ENCODE measurements at places on chromosomes 6 and 20.
A peak's percentile ranks its signal among the peaks of the same experiment; 100 is the strongest.

GRCh38 chr6:73610444-73611275, 43.1 kb downstream of the SLC17A5 start:
- DNase-seq: peak; percentile 36

DNA sequence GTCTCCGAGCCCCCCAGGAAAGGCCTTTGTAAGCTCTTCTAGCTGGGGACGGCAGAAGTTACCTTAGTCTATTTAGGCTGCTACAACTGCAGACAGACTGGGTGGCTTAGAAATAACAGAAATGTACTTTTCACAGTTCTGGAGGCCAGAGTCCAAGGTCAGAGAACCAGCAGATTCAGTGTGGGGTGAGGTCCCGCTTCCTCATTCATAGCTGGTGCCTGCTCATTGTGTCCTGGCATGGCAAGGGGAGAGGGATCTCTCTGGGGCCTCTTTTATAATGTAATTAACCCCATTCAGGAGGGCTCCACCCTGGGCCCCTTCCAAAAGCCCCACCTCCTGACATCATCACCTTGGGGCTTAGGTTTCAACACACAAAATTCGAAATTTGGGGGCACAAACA, 315.1 kb downstream of the CDH4 start:
- no peak for DNase-seq

DNA sequence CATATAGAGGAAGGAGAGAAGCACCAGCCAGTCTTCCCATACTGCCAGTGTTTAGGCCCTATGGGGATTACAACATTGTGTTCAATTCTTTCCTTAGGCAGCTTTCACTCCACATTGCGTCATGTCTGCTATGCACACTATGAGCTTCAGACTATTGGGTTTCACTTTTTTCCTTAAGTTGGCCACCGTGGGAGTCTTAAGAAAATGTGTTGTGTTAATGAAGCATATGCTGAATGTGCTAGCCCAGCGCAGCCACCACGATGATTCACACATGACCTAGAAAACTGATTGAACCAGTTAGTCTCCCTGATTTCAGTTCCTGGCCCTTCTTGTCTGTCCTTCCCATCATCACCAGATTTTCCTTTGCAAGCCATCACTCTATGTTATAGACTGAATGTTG, 21.5 kb downstream of the TUBB2B start:
- DNase-seq: no peak

DNA sequence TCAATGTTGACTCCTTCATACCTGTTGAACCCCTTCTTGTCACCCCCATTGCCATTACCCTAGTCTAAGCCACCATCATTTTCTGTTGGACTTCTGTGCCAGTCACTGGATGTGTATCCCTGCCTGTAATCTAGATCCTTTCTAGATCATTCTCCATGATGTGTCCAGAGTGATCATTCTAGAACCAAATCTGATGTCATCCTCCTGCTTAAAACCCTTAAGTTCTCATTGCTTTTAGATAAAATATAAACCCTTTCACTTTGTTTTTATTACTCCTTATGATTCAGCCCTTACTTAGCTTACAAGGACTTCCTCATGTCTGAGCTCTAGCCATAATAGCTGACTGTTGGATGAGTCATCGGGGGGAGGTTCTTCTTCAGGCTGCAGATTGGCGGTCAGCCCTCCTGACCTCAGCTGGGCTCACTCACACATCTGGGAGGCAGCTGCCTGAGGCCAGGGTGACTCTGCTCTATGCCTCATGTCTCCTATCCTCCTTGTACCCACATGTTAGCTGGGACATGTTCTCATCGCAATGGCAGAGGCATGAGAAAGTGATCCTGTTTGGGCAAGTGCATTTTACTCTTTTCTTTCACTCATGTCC, 287.6 kb downstream of the ESR1 start:
- peak; percentile 35 for DNase-seq

DNA sequence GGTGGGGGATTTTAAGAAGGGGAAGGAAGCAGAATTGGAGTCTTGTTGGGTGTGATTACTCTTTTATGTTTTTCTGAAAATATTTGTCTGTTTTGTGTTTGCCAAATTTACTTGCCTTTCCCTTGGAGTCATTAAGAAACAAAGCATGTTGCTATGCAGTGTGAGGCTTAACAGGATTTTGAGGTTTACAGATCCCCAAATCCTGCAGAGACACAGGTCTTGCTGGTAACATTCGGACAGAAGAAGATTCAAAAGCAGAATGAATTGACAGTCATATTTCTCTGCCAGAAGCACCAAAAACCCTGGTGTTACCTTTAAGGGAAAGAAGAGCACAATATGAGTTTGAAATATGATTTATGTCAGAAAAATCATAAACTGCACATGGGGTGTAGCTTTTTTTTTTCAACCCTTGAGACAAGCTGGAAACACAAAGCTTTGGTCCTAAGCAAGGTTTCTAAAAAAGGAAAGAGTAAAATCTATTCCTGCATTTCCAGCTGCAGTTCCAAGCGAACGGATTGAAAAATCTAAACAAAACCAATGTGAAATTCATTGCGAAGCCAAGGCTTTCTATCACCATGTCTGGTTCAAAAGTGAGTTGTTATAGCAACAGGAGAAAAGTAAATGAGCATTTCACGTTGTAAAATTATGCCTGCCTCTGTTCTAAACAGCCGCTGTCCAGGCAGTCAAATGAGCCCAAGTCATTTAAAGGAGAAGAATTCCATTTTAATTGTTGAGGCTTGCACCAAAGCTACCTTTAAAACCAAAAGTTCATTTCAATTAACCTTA, 358.9 kb upstream of the SASH1 start:
- no peak for DNase-seq

DNA sequence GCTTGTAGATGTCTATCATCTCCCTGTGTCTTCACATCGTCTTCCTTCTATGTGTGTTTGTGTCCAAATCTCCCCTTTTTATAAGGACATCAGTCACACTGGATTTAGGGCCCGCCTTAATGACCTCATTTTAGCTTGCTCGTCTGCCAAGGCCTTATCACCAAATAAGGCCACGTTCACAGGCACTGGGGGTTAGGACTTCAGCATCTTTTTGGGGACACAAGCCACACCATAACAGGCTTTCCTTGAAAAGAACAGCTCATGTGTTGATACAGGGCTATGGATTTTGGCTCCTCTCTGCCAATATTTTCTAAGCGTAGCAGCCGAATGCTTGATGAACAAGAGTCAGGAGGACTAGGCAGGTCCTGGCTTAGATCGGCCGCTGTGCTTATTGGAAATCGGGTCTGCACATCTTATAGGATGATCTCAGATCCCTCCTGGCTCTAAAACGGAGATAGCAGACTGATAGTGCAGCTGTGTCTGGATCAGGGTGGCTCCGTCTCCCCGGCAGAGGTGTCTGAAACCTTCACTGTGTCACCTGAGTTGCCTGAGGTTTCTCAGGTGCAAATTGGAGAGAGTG, 16.2 kb upstream of the TMEM181 start:
- no peak for DNase-seq

GRCh38 chr20:43716757-43717615, 9.8 kb downstream of the GTSF1L start:
- DNase-seq: no peak

- no peak for DNase-seq
Measured at GRCh38 chr20:6489361-6490171, 277.9 kb upstream of the BMP2 start.

- no peak for DNase-seq
Measured at GRCh38 chr6:100100776-100101175, 106.8 kb upstream of the MCHR2 start.

GRCh38 chr20:45251884-45252560, 2.3 kb downstream of the SLPI start:
- no peak for DNase-seq

DNA sequence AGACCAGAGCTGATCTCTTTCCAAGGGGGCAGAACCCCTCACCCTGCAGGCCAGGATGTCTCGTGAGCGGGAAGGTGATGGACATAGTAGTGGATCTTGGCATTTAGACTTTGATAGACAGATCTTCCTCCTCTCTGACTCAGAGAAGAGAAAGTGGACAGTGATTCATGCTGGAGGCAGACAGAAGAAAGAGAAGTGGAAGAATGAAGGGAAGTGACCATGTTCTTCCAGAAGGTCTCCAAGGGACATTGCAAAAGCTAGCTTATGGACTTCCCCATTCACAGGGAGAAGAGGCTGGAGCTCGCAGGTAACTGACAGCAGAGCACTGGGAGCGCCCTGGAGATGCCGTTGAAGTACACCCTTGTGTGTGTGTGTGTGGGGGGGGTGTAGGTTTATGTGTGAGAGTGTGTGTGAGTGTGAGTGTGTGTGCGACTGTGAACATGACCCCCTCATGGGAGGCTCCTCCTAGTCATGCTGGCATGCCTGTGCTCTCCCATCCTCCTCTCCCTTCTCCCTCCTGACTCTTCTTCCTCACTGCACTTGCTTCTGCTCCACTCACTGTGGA, 8.0 kb upstream of the RAET1L start:
- DNase-seq: no peak

DNA sequence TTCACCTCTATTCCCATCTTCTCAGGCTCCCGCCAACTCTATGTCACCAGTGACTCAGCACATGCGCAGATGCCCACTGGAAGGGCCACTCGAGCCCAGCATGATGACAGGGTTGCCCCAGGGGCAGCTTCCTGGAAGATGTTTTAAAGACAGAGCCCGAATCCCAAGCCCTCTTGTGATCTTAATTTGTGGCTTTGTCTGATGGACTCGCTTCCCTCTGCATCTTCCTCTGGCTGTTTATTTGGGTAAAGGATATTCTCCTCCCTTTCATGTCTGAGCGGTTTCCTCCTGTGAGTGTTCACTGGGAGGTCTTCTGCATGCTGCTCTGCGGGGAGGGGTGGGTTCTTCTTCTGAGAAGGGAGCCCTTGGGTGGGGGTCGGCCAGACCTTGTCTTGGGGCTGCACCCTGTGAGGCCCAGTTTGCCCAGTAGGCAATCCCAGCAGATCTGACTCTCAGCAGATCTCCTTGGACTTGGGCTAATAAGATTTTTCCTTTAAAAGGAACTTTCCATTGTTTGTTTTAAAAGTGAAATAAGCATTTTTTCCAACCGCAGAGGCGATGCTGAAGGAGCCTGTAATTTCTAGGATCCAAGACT, 401.0 kb downstream of the CDC5L start:
- DNase-seq: no peak

Data from activated CD4-positive, alpha-beta T cell treated with anti-CD3 and anti-CD28 coated beads, Interleukin-2, Interleukin-4, amounts not matched to agents 100 ng/mL and 50 ng/mL, durations not matched to agents 16 hours and 8 hours (primary cell).